ENCODE measurements at places on chromosomes 7 and 10.

DNA sequence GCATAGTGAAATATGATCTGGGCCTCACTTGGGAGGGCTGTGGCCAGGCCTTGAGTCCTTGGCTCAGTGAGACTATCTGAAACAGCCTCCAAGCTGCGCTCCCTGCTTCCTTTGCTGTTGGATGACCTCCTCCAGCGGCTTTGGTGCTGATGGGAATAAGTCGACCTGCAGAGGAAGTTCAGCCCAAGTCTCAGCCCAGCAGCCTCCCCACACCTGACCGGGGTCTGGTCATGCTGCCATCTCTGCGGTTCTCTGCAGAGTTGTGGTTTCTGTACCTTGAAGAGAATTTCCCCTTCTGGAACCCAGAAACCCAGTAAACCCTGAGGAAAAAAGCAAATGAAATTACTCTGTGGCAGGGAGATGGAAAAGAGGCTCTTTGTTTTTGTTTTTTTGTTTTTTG is 4.6 kb upstream of the RBAK start:
- no peak for DNase-seq

GRCh38 chr10:124602646-124603365 is 141.2 kb downstream of the LHPP start:
- DNase-seq, result no peak

DNA sequence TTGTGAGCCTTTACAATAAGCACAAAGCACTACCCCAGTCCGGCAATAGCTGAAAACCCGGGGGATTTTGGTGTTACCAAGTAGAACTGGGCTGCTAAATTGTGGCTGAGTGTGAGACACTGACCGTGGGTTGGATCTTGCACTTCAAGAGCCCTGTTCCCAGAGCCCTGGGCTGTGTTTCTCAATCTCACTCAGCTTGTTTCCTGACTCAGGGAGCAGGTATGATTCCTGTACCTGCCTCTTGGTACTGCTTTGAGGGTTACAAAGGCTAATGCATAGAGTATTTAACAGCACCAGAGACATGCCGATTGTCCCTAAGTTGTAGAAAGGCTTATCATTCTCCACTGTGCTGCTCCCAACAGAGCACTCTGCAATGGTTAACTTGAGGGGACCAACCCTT is 134.6 kb downstream of the TEX36 start:
- DNase-seq, result no peak

DNA sequence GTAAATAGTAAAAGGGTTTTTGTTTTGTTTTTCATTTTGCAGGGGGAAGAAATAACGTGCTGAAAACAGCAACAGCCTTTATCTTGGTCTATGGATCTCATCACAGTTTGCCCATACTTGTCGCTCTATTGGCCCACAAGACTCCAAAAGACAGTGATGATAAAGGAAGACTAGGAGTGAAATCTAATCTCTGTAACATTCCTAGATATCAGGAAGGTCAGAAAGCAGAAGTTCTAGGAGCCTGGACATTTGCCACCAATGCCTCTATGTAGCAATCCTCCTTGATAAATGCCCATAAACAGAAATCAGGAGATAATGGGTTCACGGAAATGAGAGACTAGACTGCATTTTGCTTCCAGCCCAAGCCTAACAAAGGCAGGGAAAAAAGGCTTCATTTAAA is 8.9 kb downstream of the CUBN start:
- DNase-seq, result no peak

DNA sequence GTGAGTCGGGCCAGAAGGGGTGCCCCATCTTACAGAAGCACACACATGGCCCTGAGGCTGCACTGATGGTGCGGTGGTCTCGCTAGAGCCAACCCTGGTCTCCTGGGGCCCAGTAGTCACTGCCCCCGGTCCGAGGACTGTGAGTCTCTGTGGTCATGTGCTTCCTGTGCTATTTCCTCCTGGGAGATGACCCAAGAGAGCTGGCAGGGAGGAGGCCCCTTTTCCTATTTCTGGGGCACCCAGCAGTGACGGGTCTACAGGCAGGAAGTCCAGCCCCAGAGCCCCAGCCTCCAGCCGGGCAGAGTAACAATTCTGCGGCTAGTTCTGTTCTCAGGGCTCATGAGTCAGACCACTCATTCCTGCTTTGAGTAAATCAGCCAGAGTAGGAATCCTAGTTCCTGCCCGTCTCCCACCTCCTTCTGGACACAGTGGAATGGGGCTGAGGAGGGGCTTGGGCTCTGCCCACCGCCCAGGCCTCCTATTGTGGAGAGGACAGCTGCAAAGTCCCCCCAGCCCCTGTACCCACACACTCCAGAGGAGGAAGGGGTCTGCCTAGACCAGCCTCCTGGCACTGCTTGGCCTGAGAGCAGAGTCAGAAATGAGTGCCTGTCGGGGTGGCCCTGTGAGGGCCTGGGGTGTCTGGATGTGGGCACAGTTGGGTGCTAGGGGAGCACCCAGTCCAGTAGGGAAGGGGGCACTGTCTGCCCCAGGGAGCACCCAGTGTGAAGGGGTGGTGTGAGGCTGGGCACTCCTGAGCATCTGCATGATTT is 80.5 kb upstream of the PPIF start:
- no peak for DNase-seq

DNA sequence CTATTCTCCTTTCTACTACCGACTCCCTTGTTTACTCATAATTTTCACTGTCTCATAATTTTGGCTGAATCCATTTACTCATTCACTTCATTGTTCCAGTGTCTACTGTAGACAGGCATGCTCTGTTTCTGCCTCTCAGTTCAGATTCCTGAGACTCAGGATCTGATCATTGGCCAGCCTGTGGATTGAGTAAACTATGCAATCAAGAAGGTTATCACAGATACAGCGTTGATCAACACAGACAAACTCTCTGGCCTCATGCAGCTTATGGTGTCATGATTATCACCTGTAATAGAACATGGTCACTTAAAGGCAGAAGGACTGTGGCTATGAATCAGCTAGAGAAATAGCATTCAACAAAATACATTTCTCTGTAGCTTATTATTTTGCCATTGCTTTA is 86.0 kb downstream of the SEMA3E start:
- DNase-seq, result no peak

DNA sequence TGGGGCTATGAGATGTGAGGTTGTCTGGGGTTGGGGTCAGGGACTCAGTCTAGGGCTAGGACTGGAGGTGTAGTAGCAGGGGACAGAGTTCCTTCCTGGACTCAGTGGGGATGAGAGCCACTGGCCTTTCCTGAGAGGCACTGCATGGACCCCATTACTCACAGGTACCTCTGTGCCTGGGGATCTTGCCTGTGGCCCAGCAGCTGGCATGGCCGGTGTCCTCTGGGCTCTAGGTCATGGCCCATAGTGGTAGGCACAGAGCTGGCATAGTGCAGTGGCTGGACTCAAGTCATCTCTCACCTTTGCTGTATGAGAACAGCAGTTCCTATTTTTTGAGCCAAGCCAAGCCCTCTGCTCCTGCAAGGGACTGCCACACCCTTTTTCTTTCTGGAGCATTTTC is 51.9 kb downstream of the NEURL1 start:
- no peak for DNase-seq

GRCh38 chr7:129434675-129435318 is 565 bp downstream of the STRIP2 start:
- peak; percentile 41 for DNase-seq

DNA sequence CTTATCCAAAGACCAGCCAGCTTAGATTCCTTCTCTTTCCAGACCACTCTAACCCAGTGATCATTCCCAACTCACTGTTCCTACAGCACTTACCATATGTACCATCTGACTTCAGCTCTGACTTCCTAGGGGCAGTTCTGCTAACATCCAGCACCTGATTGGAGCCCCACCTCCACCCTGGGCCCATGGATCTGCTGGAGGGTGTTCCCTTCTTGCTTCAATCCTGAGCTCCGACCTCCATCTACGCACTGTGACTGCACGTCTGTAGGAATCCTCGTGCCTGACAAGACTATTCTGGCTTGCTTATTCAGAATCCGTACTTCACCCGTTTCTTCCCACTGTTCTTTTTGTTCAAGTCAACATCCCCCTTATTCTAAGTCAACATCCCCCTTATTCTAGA is 57.6 kb downstream of the HIPK2 start:
- no peak for DNase-seq

DNA sequence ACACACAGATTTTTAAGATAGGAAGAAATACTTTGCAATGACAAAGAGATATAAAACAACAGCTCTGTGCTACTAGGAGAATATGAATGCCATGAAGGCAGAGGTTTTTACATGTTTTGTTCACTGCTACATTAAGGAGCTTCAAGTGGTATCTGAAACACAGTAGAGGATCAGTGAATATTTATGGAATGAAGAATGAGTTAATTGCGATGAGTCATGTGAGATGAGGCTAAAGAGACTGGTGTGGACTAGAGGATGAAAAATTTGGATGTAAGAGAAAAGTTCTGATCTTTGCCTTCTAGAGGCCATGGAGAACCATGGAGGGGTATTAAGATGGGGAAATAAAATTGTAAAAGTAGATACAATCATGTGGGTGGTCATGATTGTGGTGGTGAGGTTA is 434.2 kb downstream of the PHTF2 start:
- no peak for DNase-seq

GRCh38 chr10:130233426-130233825 is 97.2 kb downstream of the GLRX3 start:
- no peak for DNase-seq

DNA sequence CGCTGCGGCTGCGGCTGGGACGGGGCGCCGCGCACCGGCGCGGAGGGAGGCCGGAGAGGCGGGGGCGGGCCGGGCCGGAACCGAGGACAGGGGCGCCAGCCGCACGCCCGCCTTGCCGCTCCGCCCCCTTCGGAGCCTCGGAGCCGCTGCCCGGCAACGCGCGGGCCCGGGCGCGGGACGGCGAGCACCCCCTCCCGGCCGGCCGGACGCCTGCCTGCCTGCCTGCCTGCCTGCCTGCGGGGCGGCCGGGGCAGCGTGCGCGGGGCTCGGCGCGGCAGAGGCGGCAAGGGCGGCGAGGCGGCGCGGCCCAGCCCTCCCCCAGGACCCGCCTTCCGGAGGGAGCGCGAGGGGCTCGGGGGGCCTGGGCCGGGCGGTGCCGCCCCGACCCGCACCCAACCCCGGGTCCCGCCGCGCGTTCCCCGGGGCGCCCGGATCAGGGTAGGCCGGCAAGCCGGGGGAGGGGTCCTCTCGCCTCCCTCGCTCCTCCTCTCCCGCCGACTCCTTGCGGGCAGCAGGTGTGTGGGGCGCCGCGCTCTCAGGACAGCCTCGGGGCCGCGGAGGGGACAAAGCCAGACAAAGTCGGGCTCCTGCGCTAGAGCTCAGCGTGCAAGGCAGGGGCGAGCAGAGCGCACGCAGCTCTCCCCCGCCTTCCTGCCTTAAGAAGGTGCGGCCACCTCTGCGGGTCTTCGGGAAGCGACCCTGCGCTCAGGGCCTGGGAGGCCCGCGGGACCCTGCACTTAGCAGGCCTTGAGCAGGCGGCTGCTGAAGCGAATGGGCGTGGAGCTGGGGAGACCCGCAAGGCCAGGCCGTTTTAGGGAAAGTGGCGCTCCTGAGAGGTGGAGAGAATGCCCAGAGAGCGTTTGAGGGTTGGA is at the start of gene KIAA1549:
KIAA1549 (minus strand) TSS at position 58 of the 872 bp plus-strand sequence. CDS start 120 bp downstream, outside the sequence.
- peak; percentile 76 for DNase-seq

GRCh38 chr10:51488766-51489408 is 210.5 kb downstream of the CSTF2T start:
- DNase-seq, result no peak

DNA sequence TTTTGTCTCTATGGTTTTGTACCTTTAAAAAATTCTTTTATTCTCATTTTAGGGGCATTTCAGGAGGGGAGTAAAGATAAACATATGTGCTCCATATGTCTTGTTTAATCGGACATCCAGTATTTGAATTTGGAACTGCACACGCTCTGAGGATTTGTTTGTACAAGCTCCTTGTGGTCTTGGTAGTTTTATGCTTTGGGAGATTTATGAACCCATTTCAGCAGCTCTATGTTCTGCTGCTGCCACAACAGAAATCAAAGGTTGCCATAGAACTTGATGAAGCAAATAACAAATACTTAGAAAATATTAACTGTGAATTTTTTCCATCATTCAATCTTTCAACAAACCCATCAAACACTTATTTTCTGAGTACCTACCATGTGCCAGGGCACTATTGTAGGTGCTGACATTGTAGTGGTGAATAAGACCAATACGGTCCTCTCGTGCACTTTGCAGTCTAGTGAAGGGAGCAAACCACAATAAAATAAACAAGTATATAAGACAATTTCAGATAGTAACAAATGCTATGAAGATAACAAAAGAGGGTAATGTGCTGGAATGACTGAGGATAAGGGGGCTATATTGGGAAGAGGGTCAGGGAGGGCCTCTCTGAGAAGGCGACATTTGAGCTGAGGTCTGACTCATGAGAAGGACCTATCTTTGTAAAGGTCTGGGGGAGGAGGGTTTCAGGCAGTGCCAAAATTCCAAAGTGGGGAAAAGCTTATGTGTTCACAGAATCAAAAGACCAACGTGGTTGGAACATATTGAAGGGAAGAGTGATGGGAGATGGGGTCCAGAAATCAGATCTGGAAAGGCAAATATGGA is 30.4 kb downstream of the MYPN start:
- no peak for DNase-seq

GRCh38 chr7:122425731-122426130 is 121.2 kb upstream of the FEZF1 start:
- DNase-seq, result no peak

- DNase-seq, result no peak
Measured at GRCh38 chr7:2921653-2922347, 77.7 kb upstream of the GNA12 start.

DNA sequence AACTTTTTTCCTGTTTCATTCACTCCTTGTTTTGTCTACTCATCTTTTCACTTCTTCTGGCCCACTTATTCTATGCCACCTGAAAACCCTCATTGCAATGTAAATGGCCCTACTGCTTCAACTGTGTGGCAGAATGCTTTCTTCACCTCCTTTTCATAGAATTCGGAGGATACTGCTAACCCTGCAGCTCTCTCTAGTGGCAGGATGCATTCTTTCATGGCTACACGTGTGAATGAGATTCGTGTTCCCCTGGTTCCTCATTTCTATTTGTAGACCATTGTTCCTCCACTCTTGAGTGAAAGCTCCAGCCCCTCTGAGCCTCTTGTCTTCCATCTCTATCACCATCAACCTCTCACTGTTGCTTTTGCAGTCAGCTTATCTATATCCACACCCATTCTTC is 20.9 kb upstream of the CYP26C1 start:
- DNase-seq, result no peak

DNA sequence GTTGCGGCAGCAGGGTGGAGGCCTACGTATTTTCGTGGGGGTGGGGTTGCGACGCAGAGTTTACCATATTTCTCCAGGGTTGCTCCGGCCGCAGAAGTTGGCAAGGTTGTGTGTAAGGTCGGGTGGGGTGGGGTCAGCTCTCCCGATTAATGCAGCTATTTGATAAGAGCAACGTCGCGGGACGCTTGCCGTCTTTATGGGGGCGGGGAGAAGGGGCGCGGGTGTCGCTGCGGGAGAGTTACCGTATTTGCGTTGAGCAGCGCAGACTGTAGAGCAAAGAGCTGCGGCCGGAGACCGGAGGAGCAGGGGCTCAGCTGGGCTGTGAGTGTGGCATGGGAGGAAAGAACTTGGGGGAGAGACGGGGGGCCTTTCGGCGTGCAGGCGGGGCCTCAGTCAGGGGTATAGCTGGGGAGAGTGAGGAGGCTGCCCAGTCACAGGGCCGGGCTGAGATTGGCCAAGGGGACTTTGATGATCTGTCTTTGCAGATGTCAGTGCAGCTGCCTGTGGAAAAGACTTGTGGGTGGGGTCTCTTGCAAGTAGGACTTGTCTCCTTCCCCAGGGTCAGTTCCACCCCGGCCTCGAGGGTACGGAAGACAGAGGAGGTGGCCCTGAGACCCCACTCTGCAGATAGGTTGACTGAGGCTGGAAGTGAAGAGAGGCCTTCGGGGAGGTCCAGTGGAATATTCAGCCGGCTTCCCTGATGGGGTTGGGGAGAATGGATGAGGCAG is 26.6 kb downstream of the ZNF775 start:
- DNase-seq, result no peak
